ENCODE measurements at places on chromosomes 6 and 20. TPM values are rescaled to one million over a fixed set of nuclear protein-coding genes. Genes with fewer than 3 reads are reported as not detected.

DNA sequence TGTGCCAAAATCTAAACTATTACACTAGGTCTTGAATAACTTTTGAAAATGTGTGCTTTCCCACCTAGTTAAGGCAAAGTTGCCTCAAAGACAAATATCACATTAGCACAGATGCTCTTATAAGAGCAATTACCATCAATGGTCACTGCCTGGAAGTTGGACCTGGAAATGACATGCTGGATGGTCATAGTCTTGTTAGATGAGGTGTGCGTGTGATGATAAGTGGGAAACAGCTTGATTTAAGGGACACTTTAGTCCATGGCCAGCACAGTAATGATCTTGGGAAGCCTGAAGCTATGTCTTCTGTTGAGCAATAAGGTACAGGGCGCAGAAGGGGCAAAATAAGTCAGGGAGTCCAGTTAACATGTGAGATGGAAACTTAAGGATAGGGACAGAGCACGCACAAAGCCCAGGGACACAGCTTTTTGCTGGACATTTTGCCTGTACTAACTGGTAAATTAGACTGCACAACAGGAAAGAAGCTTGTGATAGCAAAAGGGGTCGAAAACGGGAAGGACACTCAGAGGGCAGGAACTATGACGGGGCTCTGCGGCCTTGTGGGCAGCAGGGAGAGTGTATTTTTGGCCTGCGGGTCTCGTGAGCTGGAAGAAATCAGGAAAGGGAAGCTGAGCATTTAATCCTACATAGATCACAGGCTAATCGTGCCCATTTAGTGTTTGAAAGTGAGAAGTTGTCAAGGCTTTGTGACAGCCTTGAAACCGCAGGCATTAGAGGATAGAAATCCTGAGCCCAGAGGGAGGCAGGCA, 66.7 kb upstream of the BMP2 start:
- H3K4me3 ChIP-seq, result no peak overlapping the region
- no peak overlapping the region for H3K27ac ChIP-seq
- H3K36me3 ChIP-seq, result no peaks in the 10 kb centered on the region
- no peak for DNase-seq
- H3K4me1 ChIP-seq, result peaks cover 44% of the 10 kb centered on the region

- no peaks in the 10 kb centered on the region for H3K27me3 ChIP-seq
- H3K27ac ChIP-seq, result peak overlapping the region; percentile 88
- H3K4me1 ChIP-seq, result no peaks in the 10 kb centered on the region
- DNase-seq, result no peak
These were observed 1.3 kb downstream of the SEC63 start for GRCh38 chr6:107956586-107957307.

DNA sequence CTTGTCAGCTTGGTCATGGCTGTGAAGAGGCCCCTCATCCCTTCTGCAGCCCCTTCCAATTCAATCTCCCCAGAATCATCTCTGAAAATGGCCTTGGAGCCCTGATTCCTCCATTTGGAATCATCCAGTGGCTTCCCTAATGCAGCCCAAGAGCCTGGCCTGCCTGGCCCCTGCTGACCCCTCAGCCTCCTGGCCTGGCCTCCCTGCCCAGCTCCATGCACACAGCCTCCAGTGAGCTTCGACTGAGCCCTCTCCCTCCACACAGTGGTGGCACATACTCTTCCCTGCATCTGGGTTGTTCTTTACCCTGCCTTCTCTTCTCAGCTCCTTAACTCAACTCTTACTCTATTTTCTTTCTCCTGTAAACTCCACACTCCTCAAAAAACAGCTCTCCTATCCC, 120.9 kb downstream of the ANKRD60 start:
- H3K36me3 ChIP-seq, result no peaks in the 10 kb centered on the region
- DNase-seq, result no peak
- no peaks in the 10 kb centered on the region for H3K4me1 ChIP-seq
- no peak overlapping the region for H3K27ac ChIP-seq

DNA sequence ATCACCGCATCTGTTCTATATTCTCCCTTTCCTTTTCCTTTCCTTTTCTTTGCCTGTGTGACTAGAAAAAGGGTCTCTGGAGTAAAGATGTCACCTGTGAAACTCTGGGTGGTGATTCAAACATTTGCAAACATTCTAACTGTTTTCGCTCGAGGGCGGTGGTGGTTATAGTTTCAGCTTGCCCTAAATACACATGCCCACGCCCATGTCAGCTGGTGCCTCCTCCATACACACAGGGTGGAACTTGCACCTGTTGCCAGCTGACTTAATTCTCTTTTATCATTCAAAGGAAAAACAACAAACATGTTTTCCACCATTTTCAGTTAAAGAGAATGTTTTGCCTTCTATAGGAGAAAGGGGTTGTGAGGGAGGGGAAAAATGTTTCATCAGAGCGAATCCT, 381.9 kb upstream of the ARID1B start:
- no peak for DNase-seq
- no peak overlapping the region for H3K4me3 ChIP-seq
- no peaks in the 10 kb centered on the region for H3K36me3 ChIP-seq
- no peaks in the 10 kb centered on the region for H3K27me3 ChIP-seq
- no peaks in the 10 kb centered on the region for H3K4me1 ChIP-seq
- H3K27ac ChIP-seq, result no peak overlapping the region

- H3K27me3 ChIP-seq, result no peaks in the 10 kb centered on the region
- no peak overlapping the region for H3K4me3 ChIP-seq
- H3K36me3 ChIP-seq, result no peaks in the 10 kb centered on the region
- no peak for DNase-seq
- no peak overlapping the region for H3K27ac ChIP-seq
These were observed 10.0 kb downstream of the SLCO4A1 start for GRCh38 chr20:62652041-62652893.

- DNase-seq, result no peak
- no peak overlapping the region for H3K4me3 ChIP-seq
- H3K27me3 ChIP-seq, result no peaks in the 10 kb centered on the region
- H3K27ac ChIP-seq, result no peak overlapping the region
- no peaks in the 10 kb centered on the region for H3K36me3 ChIP-seq
- H3K4me1 ChIP-seq, result peaks cover 13% of the 10 kb centered on the region
These were observed 62.9 kb downstream of the ARHGAP18 start for GRCh38 chr6:129647044-129647443.

DNA sequence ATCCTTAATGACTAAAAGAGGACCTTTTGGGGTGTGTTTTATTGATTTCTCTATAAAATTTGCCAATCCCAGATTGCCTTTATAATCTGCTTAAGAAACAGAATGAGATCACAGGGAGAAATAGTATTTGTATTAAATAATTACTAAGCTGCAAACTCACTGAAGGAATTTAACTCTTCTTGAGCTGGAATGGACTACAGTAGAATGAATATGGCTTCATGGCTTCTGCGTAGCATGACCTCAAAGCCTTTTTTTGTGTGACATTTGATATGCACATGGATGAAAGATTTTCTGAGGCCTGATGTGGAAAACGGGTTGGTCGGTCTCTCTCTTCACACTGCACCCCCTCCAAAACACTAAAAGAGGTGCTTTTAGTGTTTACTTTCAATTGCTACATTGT, 115.9 kb downstream of the QKI start:
- no peak for DNase-seq
- H3K4me3 ChIP-seq, result no peak overlapping the region
- no peaks in the 10 kb centered on the region for H3K4me1 ChIP-seq
- no peaks in the 10 kb centered on the region for H3K27me3 ChIP-seq
- H3K27ac ChIP-seq, result no peak overlapping the region

- no peaks in the 10 kb centered on the region for H3K36me3 ChIP-seq
- H3K27me3 ChIP-seq, result no peaks in the 10 kb centered on the region
- H3K4me3 ChIP-seq, result no peak overlapping the region
- no peak overlapping the region for H3K27ac ChIP-seq
- no peak for DNase-seq
These were observed 79.8 kb upstream of the ARID1B start for GRCh38 chr6:156697225-156697830.

- no peak overlapping the region for H3K4me3 ChIP-seq
- no peak overlapping the region for H3K27ac ChIP-seq
- DNase-seq, result no peak
- no peaks in the 10 kb centered on the region for H3K27me3 ChIP-seq
These were observed 732.5 kb downstream of the KIF16B start for GRCh38 chr20:15840636-15841301.

DNA sequence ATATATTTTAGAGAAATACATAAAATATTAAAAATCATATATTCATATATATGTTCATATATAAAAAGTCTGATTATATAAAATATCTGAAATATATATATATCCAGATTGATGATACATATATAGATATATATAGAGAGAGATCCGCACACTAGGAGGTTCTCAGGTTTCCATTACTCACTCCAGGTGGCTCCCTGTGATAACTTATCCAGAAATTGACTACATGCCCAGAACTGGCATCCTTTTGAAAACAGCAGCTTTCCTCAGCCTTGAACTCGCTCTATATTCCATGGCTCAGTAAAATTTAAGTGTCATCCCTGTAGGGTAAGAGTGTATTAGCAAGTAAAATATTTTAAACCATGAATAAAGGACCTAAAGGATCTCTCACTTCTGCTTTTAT, 206.8 kb downstream of the TINAG start:
- no peak overlapping the region for H3K4me3 ChIP-seq
- no peaks in the 10 kb centered on the region for H3K4me1 ChIP-seq
- no peak overlapping the region for H3K27ac ChIP-seq

GRCh38 chr20:20664795-20665589, 47.5 kb downstream of the RALGAPA2 start:
- DNase-seq, result no peak
- H3K27ac ChIP-seq, result no peak overlapping the region
- H3K27me3 ChIP-seq, result no peaks in the 10 kb centered on the region
- H3K4me1 ChIP-seq, result no peaks in the 10 kb centered on the region
- no peaks in the 10 kb centered on the region for H3K36me3 ChIP-seq
- no peak overlapping the region for H3K4me3 ChIP-seq

GRCh38 chr6:159463119-159463829, 229.8 kb downstream of the SOD2 start:
- no peak overlapping the region for H3K27ac ChIP-seq
- H3K4me3 ChIP-seq, result no peak overlapping the region
- no peaks in the 10 kb centered on the region for H3K27me3 ChIP-seq
- DNase-seq, result no peak
- H3K36me3 ChIP-seq, result no peaks in the 10 kb centered on the region

GRCh38 chr6:14706378-14706929, 539.4 kb upstream of the JARID2 start:
- no peaks in the 10 kb centered on the region for H3K4me1 ChIP-seq
- no peaks in the 10 kb centered on the region for H3K36me3 ChIP-seq
- no peak overlapping the region for H3K27ac ChIP-seq
- DNase-seq, result no peak
- no peaks in the 10 kb centered on the region for H3K27me3 ChIP-seq

DNA sequence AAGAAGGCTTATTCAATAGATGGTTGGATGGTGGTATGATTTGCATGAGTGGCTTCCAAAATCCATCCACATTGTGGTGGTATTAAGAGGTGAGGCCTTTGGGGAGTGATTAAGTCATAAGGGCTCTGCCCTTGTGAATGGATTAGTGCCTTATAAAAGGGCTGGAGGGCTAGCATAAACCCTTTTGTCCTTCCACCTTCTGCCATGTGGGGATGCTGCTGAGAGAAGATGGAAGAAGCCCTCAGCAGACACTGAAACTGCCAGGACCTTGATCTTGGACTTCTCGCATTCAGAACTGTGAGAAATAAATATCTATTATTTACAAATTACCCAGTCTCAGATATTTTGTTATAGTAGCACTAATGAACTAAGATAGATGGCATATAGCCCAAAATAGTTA, 27.8 kb upstream of the SRPK1 start:
- no peak overlapping the region for H3K4me3 ChIP-seq
- no peaks in the 10 kb centered on the region for H3K4me1 ChIP-seq
- DNase-seq, result peak; percentile 82
- no peaks in the 10 kb centered on the region for H3K27me3 ChIP-seq

- H3K36me3 ChIP-seq, result no peaks in the 10 kb centered on the region
- H3K4me1 ChIP-seq, result peaks cover 2% of the 10 kb centered on the region
- DNase-seq, result peak; percentile 45
- peaks cover 9% of the 10 kb centered on the region for H3K27me3 ChIP-seq
- no peak overlapping the region for H3K4me3 ChIP-seq
These were observed 50.9 kb downstream of the TMEM242 start for GRCh38 chr6:157272372-157272771.

DNA sequence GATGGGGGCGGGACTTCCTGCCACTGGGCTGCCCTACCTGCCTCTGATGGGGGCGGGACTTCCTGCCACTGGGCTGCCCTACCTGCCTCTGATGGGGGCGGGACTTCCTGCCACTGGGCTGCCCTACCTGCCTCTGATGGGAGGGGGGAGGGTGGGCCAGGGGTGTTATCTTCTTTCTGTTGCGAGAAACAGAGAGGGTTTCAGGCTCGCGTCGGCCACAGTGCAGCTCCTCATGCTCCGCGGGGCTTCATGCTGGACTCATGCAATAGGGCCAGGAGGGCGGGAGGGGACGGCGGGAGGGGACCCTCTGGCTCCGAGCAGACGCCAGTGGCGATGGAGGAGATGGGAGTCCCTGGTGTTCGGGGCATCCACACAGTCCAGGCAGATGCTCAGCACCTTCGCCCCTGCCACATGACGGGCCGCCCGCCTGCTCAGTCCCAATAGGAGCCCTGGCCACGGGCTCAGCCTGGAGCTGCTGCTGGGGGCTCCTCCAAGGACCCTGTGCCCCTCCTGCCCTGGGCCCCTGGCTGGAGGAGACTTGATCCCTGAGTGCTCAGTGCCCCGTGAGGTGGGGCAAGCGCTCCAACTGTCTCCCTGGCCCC, 48.8 kb upstream of the CHRNA4 start:
- DNase-seq, result peak; percentile 81
- no peaks in the 10 kb centered on the region for H3K27me3 ChIP-seq
- peak overlapping the region; percentile 24 for H3K27ac ChIP-seq
- H3K4me3 ChIP-seq, result no peak overlapping the region

GRCh38 chr6:149127212-149127611, 190.3 kb upstream of the TAB2 start:
- no peaks in the 10 kb centered on the region for H3K4me1 ChIP-seq
- H3K4me3 ChIP-seq, result no peak overlapping the region
- H3K27me3 ChIP-seq, result no peaks in the 10 kb centered on the region
- no peak for DNase-seq
- H3K36me3 ChIP-seq, result no peaks in the 10 kb centered on the region
- H3K27ac ChIP-seq, result no peak overlapping the region

GRCh38 chr20:57657535-57658446, 37.6 kb upstream of the ZBP1 start:
- peak; percentile 38 for DNase-seq
- H3K4me3 ChIP-seq, result no peak overlapping the region
- H3K27me3 ChIP-seq, result no peaks in the 10 kb centered on the region
- H3K4me1 ChIP-seq, result no peaks in the 10 kb centered on the region

- no peaks in the 10 kb centered on the region for H3K36me3 ChIP-seq
- H3K4me1 ChIP-seq, result no peaks in the 10 kb centered on the region
- H3K27me3 ChIP-seq, result no peaks in the 10 kb centered on the region
- no peak overlapping the region for H3K4me3 ChIP-seq
- DNase-seq, result no peak
These were observed 140.6 kb downstream of the PXDC1 start for GRCh38 chr6:3610921-3611320.

LHFPL5 gene
- not detected for total RNA-seq

LRP11 gene
- total RNA-seq, result 3.8 TPM

VSTM2L gene
- total RNA-seq, result 1.1 TPM

SGK1 gene
- 6.3 TPM for total RNA-seq

PDE10A gene
- 24.3 TPM for total RNA-seq

UNC5CL gene
- total RNA-seq, result 1.6 TPM

TBX18 gene
- total RNA-seq, result 1.5 TPM
